ENCODE measurements at places on chromosomes 12 and 14.

DNA sequence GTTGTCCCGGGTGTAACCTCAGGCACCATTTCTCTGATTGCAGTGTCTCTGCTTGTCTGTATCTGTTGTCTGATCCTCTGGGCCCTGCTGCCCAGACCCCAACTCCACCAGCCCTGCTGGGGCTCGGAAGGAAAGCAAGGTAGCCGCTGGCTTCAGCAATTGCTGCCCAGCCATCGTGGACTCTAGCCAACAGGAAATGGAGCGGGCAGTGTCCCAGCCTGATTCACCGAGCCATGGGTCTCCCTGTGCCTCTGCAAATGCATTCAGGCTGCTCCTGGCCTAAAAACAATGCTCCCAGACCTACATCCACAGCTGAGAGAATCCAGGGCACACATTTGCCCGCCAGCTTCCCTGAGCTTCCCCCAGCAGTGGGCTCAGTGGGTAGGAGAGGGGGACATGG, 9.2 kb downstream of the TUNAR start:
- no peak for DNase-seq

GRCh38 chr12:75208856-75209811, 505 bp downstream of the KCNC2 start:
- DNase-seq, result no peak

DNA sequence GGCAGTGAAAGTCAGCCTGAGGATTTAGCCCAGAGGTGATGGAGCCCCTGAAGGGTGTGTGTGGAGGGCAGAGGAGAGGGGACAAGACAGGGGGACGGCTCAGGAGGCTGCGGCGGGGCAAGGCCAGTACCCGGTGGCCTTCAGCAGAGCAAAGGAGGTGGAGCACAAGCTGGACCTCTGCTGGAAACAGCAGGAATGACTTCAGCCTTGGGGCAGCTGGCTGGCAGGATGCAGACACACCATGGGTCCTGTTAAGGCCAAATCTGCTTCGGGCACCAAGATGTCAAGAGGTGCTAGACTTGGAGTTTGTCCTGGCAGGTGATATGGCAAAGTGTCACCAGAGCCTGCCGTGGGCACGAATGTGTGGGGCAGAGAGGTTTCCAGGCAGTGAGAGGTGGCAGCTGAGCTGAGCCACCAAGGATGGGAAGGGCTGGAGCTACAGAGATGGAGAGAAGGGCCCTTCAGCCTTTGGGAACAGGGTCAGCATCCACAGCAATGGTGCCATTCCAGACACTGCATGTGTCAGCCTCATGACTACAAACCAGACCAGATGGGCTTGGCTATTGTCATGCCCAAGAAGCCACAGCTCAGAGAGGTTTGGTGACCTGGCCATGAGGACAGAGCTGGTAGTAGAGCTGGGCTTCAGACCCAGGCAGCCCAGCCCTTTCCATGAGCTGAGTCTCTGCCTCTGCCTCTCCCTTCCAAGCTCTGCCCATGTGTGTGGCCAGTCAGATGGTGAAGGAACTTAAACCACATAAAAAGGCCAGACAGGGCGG, 91.9 kb downstream of the LGMN start:
- no peak for DNase-seq

GRCh38 chr12:53967421-53967925, 5.5 kb upstream of the HOXC11 start:
- DNase-seq, result no peak

DNA sequence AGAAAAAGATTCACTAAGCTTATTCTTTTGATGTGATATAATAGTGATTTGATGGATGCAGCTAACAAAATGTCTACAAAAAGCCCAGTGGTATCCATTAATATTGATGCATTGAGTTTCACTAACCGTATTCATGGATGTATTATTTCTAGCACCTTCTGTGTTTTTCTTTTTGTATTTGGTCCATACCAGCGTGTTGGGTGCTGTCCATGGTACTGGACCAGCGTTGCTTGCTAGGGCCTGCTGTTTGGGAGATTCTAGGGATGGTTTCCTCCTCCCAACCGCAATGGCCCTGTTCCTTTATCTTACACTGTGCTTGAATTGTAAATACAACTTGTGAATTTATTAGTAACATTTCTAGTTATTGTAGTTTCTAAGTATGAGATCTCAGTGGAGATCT, 31.7 kb downstream of the ANO4 start:
- no peak for DNase-seq

- DNase-seq, result no peak
Measured at GRCh38 chr14:88037325-88037724, 32.4 kb downstream of the GPR65 start.

- DNase-seq, result no peak
Measured at GRCh38 chr12:109900752-109901580, 892 bp downstream of the TCHP start.

- DNase-seq, result no peak
Measured at GRCh38 chr14:37590428-37591139, 4.5 kb downstream of the FOXA1 start.

Data from right atrium auricular region (tissue), 2 donors.